ENCODE measurements at places on chromosomes 12 and 14.

DNA sequence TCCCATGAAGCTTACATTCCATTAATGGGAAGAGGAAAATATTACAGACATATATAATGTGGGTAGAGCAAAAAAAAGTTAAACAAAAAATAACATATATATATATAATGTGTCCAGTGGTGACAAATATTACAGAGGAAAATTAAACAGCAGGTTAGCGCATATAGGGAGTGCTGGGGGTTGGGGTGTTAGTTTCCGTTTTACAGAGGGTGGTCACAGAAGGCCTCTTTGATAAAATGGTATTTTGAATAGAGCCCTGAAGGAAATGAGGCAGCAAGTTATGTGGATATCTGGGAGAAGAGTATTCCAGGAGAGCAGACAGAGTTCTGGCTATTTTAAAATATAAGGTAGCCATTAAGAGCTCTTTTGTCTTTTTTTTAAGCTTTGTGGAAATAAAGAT, 73.2 kb downstream of the DCAF5 start:
- DNase-seq, result no peak

DNA sequence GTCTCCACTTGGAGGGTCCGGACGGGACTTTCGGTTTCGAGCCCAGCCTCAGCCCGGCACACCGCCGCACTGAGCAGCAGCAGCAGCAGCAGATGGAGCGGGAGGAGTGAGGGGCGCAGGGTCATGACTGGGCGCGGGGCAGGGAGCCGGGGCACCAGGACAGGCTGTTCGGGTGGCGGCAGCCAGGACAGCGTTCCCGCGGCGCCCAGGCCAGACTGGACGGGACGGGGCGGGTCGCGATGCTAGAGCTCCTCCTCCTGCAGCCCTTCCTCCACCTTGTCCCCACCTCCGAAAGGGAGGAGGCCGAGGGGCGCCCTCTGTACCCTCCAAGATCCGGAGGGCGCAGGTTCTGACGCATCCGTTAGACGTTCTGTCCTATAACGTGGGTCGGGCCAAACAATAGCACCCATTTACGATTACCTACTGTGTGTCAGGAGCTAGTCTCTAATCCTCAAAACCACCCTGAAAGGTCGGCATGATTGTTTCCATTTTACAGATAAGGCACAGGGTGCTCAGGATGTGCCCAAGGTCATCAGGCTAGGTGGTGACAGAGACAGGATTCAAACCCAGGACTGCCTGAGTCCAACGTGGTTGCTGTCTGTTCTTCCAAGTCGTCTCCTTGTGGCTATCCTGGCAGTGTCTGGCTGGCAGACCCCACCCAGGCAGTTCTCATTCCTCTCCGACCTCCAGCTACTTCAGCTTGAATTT, at the start of gene FKBP11:
Gene FKBP11 (minus strand): TSS at position 189 of the 708 bp plus-strand sequence. CDS start 64 bp downstream, at position 125.
- peak; percentile 69 for DNase-seq

GRCh38 chr12:20514598-20514997, 146.3 kb downstream of the PDE3A start:
- DNase-seq, result no peak

- no peak for DNase-seq
These were observed 39.7 kb upstream of the FOS start for GRCh38 chr14:75238756-75239455.

- DNase-seq, result no peak
These were observed 21.2 kb downstream of the TMED10 start for GRCh38 chr14:75155169-75155568.

GRCh38 chr12:27549801-27550652, 26.0 kb downstream of the PPFIBP1 start:
- DNase-seq, result no peak

GRCh38 chr14:100988011-100988410, 84.5 kb upstream of the RTL1 start:
- no peak for DNase-seq

GRCh38 chr14:36652542-36653201, 9.0 kb upstream of the PAX9 start:
- no peak for DNase-seq

DNA sequence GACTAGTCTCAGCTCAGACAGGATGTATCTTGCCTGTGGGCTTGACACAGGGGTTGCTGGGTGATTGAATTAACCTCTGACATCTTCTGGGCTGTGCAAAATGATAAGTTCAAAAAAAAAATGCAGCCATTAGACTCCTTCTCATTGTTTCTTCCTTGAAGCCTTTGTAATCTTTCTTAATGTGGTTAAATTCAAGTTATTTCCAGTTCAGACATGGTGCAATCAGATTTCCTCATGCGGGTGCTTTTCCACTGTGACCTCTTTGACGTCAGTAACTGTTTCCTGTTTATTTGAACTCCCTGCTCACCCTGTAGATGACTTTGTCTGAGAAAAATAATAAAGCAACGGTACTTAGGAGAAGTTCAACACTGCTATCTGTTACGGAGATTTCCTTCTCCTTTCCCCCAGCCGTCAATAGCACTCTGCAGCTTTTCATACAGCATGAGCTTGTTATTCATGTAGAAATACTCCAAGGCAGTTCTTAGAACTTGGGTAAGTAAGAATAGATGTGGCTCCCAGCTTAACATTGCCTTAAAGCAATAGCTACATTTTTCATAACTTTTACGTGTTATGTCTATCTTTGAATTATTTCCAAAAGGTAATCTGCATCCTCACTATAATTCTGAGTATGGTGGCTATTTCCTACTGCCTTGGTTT, 155.5 kb downstream of the PRKCH start:
- no peak for DNase-seq

DNA sequence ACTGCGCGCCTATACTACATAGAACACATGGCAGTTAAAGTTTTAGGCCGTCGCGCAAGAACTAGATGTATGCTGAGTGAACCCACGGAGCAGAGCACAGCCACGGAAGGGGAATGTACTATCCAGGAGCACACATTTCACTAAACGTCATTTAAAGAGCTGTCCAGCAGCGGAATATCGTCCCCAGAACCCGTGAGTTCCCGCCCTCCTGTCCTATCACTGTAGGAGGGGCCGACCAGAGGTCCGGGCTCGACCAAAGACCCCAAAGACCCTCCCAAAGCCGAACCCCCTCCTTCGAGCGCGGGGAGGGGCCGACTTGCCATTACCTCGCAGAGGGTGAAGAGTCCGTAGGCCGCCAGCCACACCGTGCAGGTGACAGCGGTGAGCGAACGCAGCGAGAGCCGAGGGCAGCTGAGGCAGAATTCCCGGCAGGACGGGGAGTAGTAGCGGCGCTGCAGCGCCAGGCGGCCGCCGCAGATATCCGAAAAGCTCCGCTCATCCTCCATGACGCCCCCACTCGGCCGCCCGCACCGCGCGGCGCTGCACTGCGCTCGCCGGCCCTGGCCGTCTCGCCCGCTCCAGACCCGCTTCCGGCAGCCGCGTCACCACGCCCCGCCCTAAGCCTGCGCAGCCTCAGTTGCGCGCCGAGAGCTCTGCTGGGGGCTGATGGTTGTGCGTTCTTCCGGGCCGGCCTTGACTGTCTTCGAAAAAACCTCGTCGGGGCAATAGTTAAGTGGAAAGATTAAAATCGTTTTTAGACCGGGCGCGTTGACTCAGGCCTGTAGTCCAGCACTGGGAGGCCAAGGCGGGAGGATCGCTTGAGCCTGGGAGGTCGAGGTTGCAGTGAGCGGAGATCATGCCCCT, at the start of gene PIGH:
Gene PIGH (minus strand): TSS at position 571 of the 864 bp plus-strand sequence. CDS start 65 bp downstream, at position 506.
- DNase-seq, result peak; percentile 97

DNA sequence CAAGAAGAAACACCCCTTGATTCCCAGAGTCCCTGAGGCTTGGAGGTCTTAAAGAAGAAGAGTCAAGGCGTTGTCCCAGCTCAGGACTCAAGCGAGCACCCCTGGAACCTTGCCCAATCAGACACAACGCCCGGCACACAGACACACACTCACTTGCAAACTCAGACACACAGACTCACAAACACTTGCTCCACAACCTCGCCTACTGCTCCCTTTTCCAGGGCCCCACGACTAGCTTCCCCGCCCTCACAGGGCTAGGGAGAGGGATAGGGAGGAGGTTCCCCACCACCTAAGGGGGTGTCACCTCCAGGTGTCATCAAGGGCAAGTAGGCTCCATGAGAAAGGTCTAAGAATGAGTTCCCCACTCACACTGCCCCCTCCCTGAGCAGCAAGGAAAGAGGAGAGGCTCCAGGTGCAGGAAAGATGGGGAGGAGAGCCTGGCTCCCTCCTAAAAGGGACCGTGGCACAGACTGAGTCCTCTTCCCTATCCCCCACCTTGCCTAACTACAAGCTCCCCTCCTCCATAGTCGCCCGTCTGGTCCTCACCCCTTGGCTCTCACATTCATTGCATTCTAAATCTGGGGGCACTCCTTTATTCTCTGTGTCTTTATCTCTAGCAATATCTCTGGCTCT, 717 bp downstream of the WNT10B start:
- no peak for DNase-seq

GRCh38 chr12:5614256-5614655, 182.3 kb downstream of the NTF3 start:
- no peak for DNase-seq

DNA sequence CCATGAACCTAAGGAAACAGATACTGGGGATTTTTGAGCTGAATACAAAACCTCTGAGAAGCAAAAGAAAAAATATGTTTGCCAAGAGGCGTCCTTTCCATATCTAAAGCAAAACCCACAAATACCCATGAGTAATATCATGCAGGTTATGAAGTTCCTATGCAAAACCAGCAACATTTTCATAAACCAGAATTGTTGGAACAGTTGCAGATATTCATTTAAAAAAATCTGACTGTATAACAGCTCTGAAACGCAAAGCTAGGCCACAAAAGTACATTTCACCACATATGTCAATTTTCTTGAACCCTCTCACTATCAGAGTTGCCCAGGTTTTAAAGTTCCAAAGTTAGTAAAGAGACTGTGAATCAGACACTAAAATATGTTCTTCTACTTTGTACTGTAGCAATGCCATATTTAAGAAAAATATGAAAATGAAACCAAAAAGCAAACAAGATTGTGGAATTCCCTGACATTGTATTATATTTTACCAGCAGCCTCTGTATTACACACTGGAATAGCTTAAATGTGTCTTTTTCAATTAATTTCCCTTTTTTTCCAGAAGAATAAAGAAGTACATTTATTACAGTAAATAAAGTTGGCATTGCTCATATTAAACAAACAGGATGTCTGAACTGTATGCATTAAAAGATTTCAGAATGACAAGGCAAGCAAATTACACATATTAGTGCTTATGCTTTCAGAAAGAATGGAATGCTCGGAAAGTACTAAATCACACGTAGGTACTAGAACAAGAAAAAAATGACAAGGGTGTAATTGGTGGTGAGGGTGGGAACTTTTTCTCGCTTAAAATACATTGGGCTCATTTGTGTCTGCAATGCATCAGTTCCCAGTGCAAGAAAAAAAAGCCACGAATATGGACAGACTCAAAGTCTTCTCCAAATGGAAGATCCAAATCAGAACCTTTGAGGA, 33.6 kb upstream of the HIF1A start:
- DNase-seq, result no peak

GRCh38 chr14:103186909-103187586, 63.8 kb downstream of the TNFAIP2 start:
- DNase-seq, result no peak

GRCh38 chr12:57181561-57182155, 34.2 kb upstream of the LRP1-AS start:
- DNase-seq, result no peak

DNA sequence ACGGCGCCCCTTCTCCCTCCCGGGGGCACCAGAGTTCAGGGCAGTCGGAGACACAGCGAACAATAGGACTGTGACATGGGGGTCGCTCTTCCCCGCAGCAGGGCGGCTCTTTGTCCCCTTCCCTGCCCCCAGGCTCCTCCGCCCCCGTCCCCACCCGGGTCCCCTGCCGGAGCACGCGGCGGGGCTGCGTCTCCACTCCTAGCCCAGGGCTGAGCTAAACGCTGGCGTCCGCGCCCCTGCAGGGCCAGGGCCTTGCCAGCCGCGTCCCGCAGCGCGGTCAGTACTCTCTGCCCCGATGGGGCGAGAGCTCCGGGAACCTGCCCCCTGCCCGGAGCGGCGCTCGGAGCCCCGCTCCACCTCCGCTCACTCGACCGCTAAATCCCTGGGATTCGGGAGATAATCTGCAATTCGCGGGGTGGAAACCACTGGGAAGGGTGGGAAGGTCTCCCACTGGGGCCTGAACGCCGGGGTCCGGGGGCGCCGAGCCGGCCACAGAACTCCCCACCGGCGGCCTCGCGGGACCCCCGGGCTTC, 825 bp upstream of the CCDC85C start:
- DNase-seq, result no peak

DNA sequence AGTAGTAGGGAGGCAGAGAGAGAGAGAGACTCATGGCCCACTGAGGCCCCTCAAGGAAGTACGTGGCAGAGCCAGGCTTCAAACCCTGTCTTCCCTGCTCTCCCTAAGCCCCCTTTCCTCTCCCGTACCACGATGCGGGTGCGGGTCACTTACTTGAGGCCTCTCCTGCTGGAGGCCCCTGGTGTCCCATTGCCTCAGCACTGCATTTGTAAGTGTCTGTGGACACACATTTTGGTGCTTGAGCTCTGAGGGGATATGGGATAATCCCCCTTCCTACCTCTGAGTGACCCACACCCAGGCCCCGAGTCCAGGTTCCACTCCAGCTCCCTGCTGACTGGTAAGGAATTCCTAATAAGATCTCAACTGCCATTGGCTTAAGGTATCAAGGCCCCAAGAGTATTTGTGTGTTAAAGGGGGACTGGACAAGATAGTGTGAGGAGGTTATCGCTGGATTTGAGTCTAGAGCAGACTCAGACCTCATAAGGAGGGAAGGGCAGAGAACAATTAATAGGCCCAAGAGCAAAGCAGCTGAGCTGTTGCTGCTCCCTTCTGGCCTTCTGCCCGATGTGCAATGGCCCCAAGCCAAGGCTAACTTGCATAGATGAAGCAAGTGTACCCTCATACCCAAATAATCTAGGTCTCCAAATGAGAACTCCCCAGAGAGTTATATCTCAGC, 71.9 kb downstream of the CRACR2A start:
- no peak for DNase-seq

DNA sequence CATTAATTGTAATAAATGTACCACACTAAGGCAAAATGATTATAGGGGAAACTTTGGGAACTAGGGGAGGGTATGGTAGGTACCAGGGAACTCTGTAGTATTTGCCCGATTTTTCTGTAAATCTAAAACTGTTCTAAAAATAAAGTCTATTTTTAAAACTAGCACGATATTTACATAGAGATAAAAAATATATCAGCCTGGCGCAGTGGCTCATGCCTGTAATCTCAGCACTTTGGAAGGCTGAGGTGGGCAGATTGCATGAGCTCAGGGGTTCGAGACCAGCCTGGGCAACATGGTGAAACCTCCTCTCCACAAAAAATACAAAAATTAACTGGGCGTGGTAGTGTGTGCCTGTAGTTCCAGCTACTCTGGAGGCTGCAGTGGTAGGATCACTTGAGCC, 32.4 kb downstream of the TMEM116 start:
- no peak for DNase-seq

GRCh38 chr14:33068626-33069025, 129.9 kb downstream of the NPAS3 start:
- DNase-seq, result no peak

GRCh38 chr12:24688601-24689000, 260.3 kb downstream of the BCAT1 start:
- no peak for DNase-seq

DNA sequence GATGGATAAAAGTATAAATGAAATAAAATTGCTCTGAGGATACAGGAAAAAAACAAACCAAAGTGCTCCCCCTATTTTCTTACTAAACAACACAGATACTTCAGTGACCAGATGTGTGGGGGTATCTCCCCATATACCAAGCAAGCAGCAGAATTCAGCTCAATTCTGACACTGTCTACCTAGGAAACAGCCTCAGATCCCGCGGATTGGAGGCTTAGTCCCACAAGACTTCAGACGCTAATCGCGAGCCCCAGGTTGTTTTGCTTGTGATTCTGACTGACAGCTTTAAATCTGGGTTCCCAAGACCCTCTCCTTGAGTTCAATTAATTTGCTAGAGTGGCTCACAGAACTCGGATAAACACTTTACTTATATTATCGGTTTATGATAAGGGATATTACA, 17.3 kb downstream of the NFKBIA start:
- DNase-seq, result no peak

Data from activated T-cell treated with anti-CD3 and anti-CD28 coated beads for 48 hours (primary cell).